ENCODE measurements at places on chromosomes 5 and 9.

GRCh38 chr5:6772886-6773285, 59.7 kb downstream of the TENT4A start:
- DNase-seq, result no peak

DNA sequence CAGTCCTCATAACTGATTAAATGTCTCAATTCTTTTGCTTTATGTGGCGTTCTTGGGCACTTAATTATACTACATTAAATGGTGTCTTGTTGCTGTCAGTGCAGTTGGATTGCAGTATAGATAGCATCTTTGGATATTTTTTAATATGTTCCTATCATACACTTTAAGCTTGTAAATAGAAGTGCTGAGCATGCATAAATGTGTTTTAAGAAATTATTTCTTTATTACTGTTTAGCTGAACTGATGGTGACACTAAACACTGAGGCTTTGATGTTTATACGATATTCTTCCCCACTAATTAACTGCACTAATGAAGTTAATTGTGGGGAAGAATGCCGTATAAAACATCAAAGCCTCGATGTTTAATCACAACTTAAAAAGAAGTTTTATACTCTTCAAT, 116.6 kb downstream of the TLE4 start:
- no peak for DNase-seq

DNA sequence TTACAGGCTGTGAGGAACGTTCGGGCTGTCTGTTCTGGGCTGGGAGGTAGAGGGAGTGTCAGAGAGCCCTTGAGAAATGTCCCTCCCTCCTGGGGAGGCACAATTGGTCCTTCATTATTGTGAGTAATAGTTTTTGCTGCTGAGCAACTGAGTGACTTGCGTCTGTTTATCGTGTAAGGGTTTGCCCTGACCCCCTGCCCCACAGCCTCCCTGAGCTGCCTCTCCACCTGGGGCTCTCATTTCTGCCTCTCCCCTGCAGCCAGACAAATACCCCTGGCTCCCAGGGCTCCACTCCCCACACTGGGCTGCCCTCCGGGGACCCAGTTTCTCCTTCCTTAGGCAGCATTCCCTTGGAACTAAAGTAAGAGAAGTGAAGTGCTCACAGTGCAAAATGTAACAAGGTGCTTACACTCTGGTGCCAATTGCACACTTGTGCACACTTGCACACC, 174.9 kb upstream of the MVB12B start:
- DNase-seq, result no peak

DNA sequence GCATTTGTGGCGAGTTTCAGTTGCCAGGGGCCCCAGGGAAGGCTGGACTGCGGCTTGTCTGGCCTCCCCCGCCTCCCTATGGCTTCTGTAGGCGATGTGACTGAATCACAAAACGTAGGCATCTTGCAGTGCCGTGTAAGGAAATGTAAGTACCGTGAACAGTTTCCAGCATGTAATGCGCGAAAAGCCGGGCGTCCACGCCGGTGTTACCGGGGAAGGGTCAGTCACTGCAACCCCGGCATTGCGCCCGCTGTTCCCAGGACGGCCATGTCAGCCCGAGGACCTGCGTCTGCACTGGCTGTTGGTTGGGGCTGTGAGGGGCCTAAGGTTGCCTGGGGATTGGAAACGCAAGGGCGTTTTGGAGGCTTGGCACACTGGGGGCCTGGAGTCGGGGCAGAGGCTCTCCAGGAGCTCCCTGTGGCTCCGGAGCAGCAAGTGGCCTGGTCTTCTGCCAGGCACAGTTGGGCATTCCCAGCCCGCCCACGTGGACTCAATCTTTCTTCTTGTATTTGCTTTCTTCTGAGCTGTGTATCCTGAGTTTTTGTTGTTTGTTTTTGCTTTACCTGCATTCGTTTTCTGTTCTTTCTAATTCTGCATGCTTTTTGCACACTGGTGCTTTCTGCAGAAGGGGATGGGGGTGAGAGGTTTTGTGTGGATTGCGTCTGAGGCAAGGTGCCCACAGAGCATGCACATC, 36.9 kb upstream of the PLEKHG4B start:
- no peak for DNase-seq

DNA sequence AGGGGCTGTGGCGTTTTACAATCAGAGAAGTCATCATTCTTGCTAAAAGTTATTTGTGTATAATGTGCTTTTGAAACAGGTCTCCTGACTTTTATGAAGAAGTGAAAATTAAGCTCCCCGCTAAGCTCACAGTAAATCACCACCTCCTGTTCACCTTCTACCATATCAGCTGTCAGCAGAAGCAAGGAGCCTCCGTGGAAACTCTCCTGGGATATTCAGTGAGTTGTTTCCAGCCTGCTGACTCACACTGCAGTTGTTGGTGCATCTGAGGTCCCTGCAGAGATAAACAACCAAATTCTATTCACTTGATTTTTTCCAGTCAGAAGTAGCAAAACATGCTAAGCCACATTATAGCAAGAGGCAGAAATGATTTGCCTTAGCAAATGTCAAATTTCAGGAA, 156.7 kb downstream of the DOCK8 start:
- no peak for DNase-seq

DNA sequence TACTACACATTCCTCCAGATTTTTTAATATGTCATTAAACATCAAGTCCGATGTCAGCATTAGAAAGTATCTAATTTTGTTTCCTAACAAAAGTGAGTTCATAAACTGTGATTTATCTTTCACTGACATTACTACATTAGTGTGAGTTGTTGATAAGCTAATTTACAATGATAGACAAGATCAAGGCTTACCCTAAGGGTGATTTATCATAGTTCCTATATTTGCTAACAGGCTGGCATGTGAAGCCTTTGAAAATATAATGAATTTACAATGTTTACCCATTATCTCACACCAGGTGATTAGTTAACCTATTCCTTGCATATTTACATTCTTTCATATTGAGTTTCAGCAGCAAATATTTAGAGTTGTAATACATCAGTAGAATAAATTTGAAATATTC, 1096.9 kb upstream of the NUDT12 start:
- DNase-seq, result no peak

DNA sequence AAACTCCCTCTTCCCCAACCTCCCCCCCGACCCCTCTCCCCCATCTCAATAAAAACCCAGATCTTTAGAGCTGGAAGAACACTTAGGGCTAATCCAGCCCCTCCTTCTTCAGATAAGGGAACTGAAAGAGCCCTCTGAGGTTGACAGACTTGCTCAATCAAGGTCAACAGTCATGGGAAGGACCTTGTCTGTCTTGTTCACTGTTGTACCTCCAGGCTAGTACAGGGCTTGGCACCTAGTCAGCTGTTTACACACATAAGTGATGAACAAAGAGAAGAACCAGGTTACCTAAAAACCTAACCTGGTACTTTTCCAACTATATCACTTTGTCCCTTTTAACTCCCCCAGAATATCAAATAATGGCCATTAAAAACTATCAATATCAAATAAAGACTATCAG, 2.4 kb downstream of the TTC39B start:
- no peak for DNase-seq

- DNase-seq, result no peak
Observed at GRCh38 chr9:16825971-16826625, 44.4 kb downstream of the BNC2 start.

GRCh38 chr9:137302449-137303150, 529 bp upstream of the NRARP start:
- no peak for DNase-seq

GRCh38 chr5:135425641-135426040, 21.5 kb downstream of the DCANP1 start:
- no peak for DNase-seq

- no peak for DNase-seq
Observed at GRCh38 chr5:51651476-51651875, 268.2 kb downstream of the ISL1 start.

- no peak for DNase-seq
Observed at GRCh38 chr5:41787265-41787664, 83.0 kb downstream of the OXCT1 start.

- no peak for DNase-seq
Observed at GRCh38 chr5:40292006-40292405, 387.7 kb upstream of the PTGER4 start.

- no peak for DNase-seq
Observed at GRCh38 chr5:68343421-68343826, 127.9 kb downstream of the PIK3R1 start.

GRCh38 chr9:95147452-95148207, 169.9 kb downstream of the FANCC start:
- DNase-seq, result no peak

GRCh38 chr5:124906339-124907097, 160.1 kb upstream of the ZNF608 start:
- no peak for DNase-seq

DNA sequence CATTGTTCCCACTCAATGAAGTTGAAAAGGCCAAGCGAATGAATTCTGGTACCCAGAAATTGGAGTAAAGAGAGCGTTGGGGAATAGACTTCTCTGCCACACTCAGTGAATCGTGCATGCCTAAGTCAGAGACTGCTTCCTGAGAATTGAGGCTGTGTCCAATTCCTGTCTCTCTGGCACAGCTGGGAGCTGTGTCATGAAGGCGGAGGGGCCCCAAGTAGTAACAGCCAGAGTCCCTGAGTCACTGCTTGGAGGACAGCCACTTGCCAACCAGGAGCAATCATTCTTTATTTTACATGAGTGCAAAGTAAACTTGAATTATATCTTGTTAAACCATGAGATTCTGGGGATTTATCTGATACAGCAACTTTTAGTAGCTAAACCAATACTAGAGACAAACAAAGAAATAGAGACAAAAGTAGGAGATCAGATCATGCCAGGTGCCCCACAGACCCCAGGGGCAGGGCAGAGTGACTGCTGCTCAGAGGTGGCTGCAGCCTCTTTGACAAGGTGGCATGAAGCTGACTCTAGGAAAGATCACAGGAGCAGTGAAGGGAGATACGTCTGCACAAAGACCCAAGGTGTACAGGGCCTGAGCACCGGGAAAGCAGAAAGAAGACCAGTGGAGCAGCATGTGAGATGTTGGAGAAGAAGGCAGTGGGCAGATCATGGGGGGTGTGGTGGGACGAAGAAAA, 246.0 kb downstream of the GADD45G start:
- no peak for DNase-seq

GRCh38 chr9:119398350-119398749, 29.1 kb upstream of the BRINP1 start:
- no peak for DNase-seq

GRCh38 chr5:6910950-6911349, 197.7 kb downstream of the TENT4A start:
- no peak for DNase-seq

Measured in T-helper 2 cell (primary cell).